ENCODE measurements at places on chromosomes 6 and 20. TPM values are rescaled to one million over a fixed set of nuclear protein-coding genes. Genes with fewer than 3 reads are reported as not detected.

Gene NAA20
- 23.2 TPM for total RNA-seq

Gene SEL1L2
- 2.5 TPM for total RNA-seq

Gene RCAN2
- total RNA-seq = 6.7 TPM

Gene OR2J3
- total RNA-seq = not detected

Gene ANKRD66
- total RNA-seq = not detected

Gene MLIP
- total RNA-seq = not detected

Gene PPP1R14C
- 0.26 TPM for total RNA-seq

Gene SLCO4A1
- 0.88 TPM for total RNA-seq

- peak; percentile 50 for DNase-seq
- no peaks in the 10 kb centered on the region for H3K27me3 ChIP-seq
- no peaks in the 10 kb centered on the region for H3K4me1 ChIP-seq
- no peak overlapping the region for H3K4me3 ChIP-seq
- no peak overlapping the region for H3K27ac ChIP-seq
These were observed 61.9 kb upstream of the NRSN1 start for GRCh38 chr6:24064106-24064505.

- H3K4me1 ChIP-seq = no peaks in the 10 kb centered on the region
- DNase-seq = no peak
- H3K27ac ChIP-seq = no peak overlapping the region
- H3K4me3 ChIP-seq = no peak overlapping the region
These were observed 70.2 kb upstream of the SLC4A11 start for GRCh38 chr20:3309226-3309625.

- H3K4me3 ChIP-seq = no peak overlapping the region
- peaks cover 73% of the 10 kb centered on the region for H3K27me3 ChIP-seq
- no peak overlapping the region for H3K27ac ChIP-seq
- DNase-seq = no peak
- no peaks in the 10 kb centered on the region for H3K4me1 ChIP-seq
- H3K36me3 ChIP-seq = no peaks in the 10 kb centered on the region
These were observed 101.1 kb downstream of the YTHDF1 start for GRCh38 chr20:63114693-63115311.

DNA sequence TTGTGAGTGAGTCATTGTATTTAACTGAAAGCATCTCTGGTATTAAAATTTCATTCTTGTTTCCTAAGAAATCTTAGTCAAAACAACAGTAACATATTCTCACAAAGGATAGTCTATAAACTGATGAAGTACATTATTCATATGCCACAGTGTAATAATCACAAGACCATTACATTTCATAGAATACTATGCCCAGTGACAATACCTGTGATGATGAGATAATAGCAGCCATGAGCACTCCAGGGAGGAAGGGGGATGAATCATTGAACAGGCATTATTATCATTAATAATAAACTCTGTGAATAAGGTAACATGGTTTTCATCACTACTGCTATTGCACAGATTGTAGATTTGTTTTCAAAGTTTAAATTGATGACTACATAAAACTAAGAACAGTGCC lies 667.9 kb downstream of the EPM2A start:
- no peaks in the 10 kb centered on the region for H3K36me3 ChIP-seq
- H3K4me3 ChIP-seq = no peak overlapping the region
- H3K4me1 ChIP-seq = peaks cover 12% of the 10 kb centered on the region
- no peak for DNase-seq
- H3K27me3 ChIP-seq = no peaks in the 10 kb centered on the region
- no peak overlapping the region for H3K27ac ChIP-seq

GRCh38 chr6:87939776-87940175 lies 107.9 kb upstream of the SPACA1 start:
- H3K27ac ChIP-seq = no peak overlapping the region
- peak; percentile 51 for DNase-seq
- no peak overlapping the region for H3K4me3 ChIP-seq
- H3K27me3 ChIP-seq = no peaks in the 10 kb centered on the region
- peaks cover 16% of the 10 kb centered on the region for H3K4me1 ChIP-seq
- H3K36me3 ChIP-seq = no peaks in the 10 kb centered on the region

- no peaks in the 10 kb centered on the region for H3K27me3 ChIP-seq
- DNase-seq = no peak
- H3K4me3 ChIP-seq = no peak overlapping the region
- H3K4me1 ChIP-seq = peaks cover 14% of the 10 kb centered on the region
These were observed 500.3 kb upstream of the ADGRB3 start for GRCh38 chr6:68134796-68135195.

DNA sequence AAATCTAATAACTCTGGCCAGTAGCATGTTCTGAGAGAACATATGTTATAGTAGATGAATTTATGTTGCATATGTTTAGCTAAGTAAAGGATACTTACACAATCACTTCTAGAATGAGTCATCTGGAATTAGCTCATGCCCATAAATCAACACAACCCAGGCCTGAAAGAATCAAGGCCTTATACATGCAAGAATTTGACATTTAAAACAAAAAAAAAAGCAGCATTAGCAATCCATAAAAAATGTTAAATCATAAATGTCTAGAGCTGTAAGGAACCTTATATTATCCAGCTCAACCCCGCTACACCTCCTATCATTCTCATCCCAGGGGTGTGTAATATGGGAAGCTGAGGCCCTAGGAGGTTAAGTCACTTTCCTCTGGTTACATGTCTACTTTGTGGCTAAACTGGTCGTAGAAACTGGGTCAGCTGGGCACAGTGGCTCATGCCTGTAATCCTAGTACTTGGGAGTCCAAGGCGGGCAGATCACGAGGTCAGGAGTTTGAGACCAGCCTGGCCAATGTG lies 105.2 kb upstream of the CARMIL1 start:
- no peak overlapping the region for H3K27ac ChIP-seq
- H3K4me1 ChIP-seq = no peaks in the 10 kb centered on the region
- DNase-seq = no peak
- H3K4me3 ChIP-seq = no peak overlapping the region

DNA sequence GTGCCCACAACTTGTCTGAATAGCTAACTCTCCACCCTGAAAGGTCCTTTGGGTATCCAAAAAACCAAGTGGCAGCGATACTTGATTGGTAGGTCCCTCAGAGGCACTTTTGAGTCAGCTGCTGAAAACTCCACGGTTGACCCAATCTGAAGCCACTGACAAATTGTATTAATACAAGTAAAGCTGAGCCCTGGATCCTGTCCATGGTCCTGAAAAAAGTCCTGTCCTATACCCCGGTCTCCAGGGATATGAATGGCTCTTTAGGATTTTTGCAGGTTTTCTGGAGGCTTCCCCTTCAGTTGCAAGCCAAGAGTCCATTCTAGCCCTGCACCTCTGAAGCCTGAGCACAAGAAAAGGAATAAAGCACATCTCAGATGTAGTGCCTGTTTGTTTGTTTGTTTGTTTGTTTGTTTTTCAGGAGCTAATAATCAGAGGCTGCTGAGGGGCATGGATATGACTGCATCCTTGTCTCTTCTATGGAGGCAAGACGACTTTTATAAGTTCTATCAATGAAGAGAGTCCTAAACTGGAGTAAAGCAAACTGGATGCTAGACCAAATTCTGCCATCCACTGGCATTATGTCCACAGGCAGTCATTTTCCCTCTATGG lies 1.7 kb upstream of the SLC12A5 start:
- DNase-seq = peak; percentile 93
- no peak overlapping the region for H3K27ac ChIP-seq
- peaks cover 9% of the 10 kb centered on the region for H3K4me1 ChIP-seq
- H3K4me3 ChIP-seq = no peak overlapping the region
- peaks cover 98% of the 10 kb centered on the region for H3K27me3 ChIP-seq

DNA sequence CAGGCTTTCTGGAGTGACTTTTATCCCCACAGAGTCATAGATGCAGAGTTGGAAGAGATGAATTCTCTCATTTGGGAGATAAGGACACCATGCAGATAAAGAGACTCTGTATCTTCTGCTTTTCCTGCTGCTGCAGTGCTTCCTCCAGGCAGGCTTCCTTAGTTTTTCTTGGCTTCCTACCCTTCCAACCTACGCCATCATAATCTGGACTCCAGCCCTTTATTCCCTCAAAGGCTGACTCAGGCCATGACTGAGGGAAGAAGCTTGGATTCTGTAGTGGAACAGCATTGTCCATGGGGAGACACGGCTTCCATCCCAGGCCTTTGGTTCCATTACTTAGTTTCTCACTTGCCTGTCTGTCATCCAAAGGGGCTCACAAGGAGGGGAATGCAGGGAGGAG lies 6.5 kb upstream of the RNF24 start:
- H3K27me3 ChIP-seq = peaks cover 64% of the 10 kb centered on the region
- DNase-seq = no peak
- H3K4me1 ChIP-seq = peaks cover 34% of the 10 kb centered on the region
- H3K27ac ChIP-seq = no peak overlapping the region

DNA sequence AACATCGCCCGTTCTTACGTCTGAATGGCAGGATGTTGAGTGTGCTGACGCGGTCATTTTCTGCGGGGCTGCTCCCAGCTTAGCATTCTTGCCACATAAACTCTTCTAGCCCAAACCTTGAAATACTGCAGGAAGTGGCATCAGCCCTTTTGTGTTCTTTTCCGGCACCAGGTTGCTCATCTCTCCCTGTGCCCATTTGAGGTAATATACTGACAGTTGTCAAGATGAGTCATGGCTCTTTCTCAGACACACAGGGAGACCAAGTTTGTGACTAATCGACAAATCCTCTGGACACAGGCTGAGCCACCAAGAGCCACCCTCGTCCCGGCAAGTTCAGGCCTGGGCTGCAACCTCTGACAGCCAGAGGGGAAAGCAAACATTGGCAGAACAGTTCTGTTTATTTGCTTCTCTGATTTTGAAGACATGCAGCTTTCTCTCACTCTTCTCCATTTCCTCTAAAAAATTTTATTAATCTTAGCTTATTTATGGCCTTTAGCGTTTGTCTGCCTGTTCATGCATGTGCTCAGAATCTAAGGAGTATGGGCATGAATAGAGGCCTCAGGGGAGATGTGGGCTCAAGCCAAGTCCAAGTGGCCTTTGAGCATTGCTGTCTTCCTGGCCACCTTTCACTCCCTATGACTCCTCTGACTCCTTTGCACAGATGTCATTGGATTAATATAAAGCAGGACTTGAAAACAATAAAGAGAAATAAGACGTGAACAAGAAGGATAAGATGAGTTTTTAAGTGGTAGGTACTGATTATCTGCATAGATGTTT lies 328.2 kb upstream of the JAG1 start:
- no peaks in the 10 kb centered on the region for H3K27me3 ChIP-seq
- H3K36me3 ChIP-seq = no peaks in the 10 kb centered on the region
- no peak overlapping the region for H3K27ac ChIP-seq
- H3K4me3 ChIP-seq = no peak overlapping the region
- no peaks in the 10 kb centered on the region for H3K4me1 ChIP-seq
- no peak for DNase-seq

DNA sequence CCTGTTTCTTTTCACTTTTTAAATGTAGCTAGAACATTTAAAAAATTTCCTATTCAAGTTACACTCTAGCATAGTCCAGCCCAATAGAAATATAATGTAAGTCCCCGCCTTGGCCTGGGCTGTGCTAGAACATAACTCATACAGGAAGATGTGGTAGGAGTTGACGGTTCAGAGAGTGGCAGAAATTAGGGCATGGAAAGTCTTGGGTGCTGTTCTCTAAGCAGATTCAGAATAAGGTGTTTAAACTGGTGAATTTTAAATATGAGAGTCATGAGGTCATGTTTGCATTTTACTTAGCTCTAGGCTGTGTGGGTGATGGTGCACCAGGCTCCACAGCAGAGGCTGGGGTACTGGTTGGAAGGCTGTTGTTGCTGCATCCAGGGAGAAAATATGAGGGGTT lies 256.5 kb downstream of the FARS2 start:
- no peaks in the 10 kb centered on the region for H3K27me3 ChIP-seq
- no peak for DNase-seq
- no peak overlapping the region for H3K4me3 ChIP-seq

DNA sequence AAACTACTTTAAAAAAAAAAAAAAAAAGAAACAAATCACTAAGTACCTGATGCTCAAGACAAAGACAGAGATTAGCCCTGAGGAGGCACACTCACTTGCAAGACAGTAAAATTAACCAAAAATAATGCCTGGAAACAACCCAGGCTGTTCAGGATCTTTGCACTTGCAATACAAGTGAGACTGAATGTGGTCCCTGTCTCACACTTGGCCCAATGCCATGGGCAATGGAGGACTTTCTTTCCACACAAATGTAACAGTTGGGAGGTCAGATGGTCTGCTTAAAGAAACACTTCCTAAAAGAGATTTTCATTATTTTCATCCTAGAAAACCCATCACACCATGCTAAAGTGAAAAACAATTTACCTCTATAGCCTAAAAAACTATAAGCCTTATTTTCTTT lies 16.2 kb downstream of the STAU1 start:
- H3K36me3 ChIP-seq = peaks cover 7% of the 10 kb centered on the region
- no peak overlapping the region for H3K27ac ChIP-seq
- no peak for DNase-seq
- no peaks in the 10 kb centered on the region for H3K4me1 ChIP-seq

GRCh38 chr6:120965814-120966213 lies 368.5 kb downstream of the TBC1D32 start:
- no peak for DNase-seq
- H3K4me3 ChIP-seq = no peak overlapping the region
- no peaks in the 10 kb centered on the region for H3K4me1 ChIP-seq
- H3K36me3 ChIP-seq = no peaks in the 10 kb centered on the region
- H3K27me3 ChIP-seq = no peaks in the 10 kb centered on the region

DNA sequence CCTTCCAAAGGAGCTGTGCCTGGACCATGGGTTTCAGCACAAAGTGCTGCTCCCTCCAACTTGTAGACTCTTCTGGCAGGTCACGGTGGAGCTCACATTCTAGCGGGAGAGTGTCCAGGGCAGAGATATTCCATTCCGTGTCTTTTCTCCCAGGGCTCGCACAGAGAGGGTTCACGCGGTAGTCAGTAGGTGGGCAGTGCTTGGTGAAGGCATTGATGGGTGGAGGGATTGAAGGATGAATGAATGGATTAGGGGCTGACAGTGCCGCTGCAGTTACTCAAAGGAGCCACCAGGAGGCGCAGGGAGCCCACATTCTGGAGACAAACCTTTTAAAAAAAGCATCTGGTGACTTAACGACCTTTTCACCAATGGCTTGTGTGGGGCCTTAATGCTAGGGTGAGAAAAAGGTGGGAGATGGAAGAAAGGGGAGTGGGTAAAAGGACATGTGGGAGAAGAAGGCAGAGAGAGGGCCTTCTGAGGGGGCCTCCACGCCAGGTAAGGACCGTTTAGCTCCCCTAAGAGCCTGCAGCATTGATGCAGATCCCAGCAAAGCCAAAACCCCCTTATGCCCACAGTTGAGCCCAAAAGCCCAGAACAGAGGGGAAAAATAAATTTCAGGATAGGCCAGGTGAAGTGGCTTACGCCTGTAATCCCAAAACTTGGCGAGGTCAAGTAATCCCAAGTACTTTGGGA lies 17.5 kb upstream of the FAM110A start:
- H3K27ac ChIP-seq = no peak overlapping the region
- no peaks in the 10 kb centered on the region for H3K27me3 ChIP-seq
- H3K4me1 ChIP-seq = no peaks in the 10 kb centered on the region
